ENCODE measurements at places on chromosomes 13 and 19.
A peak's percentile ranks its signal among the peaks of the same experiment; 100 is the strongest.

DNA sequence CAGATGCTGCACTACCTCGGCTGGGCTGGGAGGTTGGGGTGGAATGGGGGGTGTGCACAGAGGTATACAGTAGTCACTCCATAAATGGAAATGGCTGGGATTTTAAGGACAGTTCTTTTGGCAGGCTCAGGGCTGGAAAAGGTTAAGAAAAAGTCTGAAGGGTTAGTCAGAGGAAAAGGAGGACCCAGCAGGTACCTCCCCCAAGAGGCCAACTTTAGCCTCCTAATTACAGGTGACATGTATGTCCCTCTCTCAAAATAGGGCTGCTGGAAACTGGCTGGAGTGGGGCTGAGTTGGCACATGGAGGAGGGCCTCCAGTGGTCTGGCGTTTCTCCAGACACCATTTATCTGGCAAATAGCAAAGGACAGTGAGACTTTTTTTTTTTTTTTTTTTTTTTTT lies 994 bp downstream of the CCDC194 start:
- DNase-seq, result no peak

DNA sequence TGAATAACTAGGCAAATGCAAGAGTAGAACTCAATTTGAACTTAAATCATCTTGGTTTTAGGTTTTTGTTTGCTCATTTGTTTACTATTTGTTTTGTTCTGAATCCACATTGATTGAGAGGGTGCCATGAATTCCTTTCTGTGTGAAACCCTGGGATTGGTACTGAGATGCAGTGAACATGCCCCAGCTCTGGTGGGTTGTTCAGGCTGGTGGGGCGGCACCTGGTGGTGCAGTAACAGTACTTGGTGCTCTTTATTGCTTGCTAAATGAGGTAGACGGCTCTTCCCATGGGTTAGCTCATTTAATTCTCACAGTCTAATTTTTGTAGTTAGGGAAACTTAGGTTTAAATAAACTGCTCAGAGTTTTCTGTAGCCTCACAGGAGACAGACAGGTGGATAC lies 48.4 kb downstream of the WASF3 start:
- no peak for DNase-seq

- no peak for DNase-seq
These were observed 25.5 kb upstream of the MCF2L start for GRCh38 chr13:112943309-112944125.

- no peak for DNase-seq
These were observed 138.3 kb upstream of the RFC3 start for GRCh38 chr13:33679658-33680012.

- DNase-seq, result no peak
These were observed 135.8 kb upstream of the KLF12 start for GRCh38 chr13:74270018-74270417.

DNA sequence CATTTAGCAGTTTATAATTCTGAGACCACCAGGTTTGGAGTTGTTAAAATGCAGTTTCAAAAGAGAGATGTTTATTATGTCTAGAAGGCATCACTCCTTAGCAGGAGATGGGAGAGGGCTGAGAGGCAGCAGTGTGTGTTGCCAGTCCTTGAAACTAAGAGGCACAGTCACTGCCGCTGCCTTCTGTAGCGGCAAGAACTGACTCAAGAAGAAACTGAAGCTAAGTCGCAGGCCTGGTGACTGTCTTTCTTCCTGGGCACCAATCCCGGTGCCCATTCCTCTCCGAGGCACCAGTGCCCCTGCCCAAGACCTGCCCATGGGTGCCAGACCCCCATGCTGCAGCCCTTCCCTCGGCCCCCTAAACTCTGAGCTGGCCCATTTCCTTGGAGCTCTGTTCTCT lies 20.1 kb downstream of the N4BP2L1 start:
- no peak for DNase-seq

GRCh38 chr13:29887686-29888085 lies 37.3 kb upstream of the UBL3 start:
- DNase-seq, result no peak

GRCh38 chr19:30669329-30670010 lies 297.3 kb downstream of the ZNF536 start:
- DNase-seq, result no peak

GRCh38 chr13:23458989-23459388 lies 25.5 kb upstream of the SACS start:
- DNase-seq, result no peak

GRCh38 chr19:10518444-10519361 lies 1.5 kb upstream of the S1PR5 start:
- DNase-seq, result peak; percentile 33

- DNase-seq, result no peak
These were observed 810 bp downstream of the GPR180 start for GRCh38 chr13:94602467-94602866.

DNA sequence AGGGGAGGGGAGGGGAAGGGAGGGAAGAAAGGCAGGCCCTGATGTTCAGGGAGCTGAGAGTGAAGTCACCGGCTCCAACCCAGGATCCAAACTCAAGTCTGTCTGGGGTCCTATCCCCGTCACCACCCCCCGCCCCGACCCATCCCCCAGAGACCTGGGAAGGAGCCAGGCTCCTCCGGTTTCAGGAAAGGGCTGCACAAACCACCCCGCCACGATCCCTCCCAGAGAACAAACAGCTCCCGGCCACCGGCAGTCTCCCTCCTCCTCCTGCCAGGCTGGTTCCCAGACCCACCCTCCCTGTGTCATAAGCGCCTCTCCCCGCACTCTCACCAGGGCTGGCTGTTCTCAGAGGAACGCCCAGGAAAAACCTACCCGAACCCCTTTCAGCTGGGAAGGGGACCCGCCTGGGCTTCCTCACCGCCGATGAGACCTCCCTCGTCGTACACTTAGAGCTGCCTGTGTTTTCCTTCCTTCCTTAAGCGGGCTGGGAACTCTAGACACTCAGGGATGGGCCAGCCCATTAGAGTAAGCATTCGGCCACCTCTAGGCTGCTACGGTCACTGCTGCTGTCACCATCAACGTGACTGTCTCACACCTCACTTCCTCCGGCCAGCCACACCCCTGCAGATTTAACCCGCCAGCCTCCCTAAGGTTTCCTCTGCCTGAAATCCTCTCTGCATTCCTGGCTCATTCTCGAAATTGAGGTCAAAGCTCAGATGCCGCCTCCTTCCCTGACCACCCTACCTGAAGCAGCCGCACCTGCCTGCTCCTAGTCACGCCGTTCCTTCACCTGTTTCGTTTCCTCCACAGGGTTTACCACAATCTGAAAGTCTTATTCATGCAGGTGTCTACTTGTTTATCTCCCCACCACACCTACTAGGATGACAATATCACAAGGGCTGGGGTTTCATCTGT lies 6.3 kb upstream of the RDH13 start:
- no peak for DNase-seq

- no peak for DNase-seq
These were observed 15.9 kb upstream of the ZNF254 start for GRCh38 chr19:24071078-24071477.

DNA sequence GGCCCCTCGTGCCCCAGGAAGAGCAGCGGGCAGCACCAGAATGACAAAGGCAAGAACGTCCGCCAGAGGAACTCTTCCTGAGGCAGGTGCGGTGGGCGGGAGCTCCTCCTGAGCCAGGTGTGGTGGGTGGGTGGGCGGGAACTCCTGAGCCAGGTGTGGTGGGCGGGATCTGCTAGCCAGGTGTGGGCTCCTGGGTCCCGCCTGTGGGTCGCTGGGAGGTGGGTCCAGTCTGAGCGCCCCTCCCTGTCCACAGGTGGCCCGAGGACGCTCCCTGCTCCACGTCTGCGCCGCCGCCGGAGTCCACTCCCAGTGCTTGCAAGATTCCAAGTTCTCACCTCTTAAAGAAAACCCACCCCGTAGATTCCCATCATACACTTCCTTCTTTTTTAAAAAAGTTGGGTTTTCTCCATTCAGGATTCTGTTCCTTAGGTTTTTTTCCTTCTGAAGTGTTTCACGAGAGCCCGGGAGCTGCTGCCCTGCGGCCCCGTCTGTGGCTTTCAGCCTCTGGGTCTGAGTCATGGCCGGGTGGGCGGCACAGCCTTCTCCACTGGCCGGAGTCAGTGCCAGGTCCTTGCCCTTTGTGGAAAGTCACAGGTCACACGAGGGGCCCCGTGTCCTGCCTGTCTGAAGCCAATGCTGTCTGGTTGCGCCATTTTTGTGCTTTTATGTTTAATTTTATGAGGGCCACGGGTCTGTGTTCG lies 7.0 kb upstream of the HCN2 start:
- no peak for DNase-seq

GRCh38 chr19:35757231-35757748 lies 461 bp upstream of the HSPB6 start:
- no peak for DNase-seq

GRCh38 chr19:38850436-38850975 lies 720 bp upstream of the HNRNPL start:
- DNase-seq, result peak; percentile 100

- DNase-seq, result no peak
These were observed 232.1 kb downstream of the TDRD3 start for GRCh38 chr13:60629158-60629557.

DNA sequence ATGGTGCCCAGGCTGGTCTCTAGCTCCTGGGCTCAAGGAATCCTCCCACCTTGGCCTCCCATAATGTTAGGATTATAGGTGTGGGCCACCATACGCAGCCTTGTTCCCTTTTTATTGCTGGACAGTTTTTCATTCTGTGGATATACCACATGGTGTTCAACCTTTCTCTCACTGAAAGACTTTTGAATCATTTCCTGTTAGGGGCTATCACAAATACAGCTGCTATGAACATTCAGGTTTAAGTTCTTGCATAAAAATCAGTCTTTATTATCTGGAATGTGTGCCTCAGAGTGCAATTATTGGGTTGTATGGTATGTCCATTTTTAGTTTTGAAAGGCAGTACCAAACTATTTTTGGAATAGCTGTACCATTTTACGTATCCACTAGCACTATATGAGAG lies 647.2 kb downstream of the LIG4 start:
- DNase-seq, result no peak

DNA sequence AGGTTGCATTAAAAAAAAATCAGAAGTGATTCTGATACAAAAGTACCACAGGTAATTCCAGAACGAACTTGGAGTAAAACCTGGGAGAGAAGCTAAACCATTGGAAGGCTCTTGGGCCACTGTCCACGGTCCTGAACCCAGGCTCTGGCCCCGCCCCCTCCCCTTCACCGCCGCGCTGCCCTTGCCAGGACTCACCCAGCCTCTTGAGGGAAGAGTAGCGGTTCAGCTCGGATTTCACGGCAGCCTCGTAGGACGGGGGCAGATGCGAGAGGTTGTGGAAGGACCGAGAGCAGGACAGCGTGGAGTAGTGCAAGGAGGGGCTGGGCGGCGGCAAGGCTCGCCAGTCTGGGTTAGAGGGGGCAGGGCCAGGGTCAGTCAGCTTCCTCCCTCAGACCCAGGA lies 5.7 kb downstream of the SHISA7 start:
- DNase-seq, result no peak

DNA sequence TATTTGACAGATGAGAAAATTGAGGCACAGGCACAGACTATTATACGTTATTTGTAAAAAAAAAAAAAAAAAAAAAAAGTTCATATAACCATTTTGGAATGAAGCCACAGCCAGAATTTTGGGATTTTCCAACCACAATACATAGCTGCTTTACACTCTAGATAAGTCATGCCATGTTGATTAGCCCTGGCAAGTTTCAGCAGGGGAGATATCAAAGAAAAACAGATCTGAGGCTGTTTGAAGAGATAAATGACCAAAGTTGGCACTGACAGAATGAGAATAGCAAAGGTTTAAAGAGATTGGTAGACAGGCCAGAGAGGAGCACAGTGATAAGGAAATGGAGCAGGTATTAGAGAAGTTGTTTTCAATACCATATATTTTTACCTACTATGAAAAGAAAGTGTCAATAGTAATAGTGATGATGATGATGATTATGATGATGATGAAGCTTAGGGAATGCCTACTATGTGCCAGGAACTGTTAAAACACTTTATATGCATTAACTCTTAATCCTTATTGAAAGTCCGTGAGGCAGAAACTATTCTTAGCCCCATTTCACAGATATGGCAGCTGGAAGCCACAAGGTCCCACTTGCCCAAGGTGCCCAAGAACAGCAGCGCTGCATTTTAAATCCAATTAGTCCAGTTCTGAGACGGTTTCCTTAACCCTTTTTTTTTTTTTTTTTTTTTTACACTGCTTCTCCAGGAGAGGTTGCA lies 105.5 kb downstream of the MBNL2 start:
- DNase-seq, result no peak

DNA sequence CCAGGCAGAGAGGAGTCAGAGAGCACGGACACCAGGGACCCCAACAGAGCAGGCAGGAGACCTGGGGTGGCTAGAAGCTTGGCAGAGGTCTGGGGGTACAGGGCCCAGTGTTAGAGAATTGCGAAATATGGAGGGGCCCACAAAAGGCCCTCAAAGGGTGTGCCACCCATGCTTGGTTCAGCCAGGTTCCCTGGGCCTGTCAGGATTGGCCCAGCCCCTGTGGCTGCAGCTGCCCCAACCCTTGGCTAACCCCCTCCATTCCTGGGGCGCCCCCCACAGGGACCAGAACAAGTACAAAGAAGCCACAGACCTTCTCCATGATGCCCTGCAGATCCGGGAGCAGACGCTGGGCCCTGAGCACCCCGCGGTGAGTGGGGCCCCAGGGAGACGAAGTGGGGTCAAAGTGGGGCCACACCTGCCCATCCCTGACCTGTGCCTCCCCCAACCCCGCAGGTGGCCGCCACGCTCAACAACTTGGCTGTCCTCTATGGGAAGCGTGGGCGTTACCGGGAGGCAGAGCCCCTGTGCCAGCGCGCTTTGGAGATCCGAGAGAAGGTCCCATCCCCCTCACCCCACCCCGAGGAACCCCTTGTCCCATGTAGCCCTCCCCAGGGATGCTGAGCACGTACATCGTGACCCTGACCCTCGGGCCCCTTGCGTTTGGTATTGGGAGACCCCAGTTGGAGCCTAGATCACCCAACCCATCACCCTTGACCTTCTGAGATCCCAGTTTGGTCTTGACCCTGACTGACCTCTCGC lies 8.0 kb downstream of the KLC3 start:
- DNase-seq, result no peak

DNA sequence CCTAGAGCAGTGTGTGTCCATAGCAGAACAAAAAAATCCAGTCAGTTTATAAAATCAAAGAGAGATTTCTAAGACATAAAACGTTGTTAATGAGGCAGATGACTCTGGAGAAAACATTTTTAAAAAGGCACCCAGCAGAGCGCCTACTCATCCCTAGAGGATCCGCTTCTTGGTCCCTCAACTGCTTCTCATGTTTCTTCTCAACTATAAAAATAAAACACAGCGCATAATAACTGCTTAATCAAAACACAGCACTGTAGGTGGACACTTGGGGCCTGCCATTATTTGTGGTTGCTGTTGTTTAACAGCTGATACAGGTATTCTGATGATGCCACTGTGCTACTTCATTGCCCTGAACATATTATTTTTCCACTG lies 347.9 kb downstream of the FGF9 start:
- DNase-seq, result no peak

DNA sequence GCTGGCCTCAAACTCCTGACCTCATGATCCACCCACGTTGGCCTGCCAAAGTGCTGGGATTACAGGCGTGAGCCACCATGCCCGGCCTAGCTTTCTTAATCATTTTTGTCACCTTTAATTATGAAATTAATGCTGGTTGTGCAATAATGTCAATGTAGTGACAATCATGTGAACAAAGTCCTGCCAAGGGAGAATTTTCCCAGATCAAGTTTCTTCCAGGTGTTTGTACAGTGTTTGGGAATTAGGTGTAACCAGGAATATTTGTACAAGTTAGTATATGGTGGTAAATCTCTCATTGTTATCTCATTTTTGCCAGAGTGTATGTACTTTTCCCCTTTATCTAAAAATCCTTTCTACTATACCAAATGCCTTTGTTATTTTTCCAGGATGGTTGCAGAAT lies 171.1 kb downstream of the UGGT2 start:
- no peak for DNase-seq
